ENCODE measurements at places on chromosomes 4 and X. TPM values are rescaled to one million over a fixed set of nuclear protein-coding genes. Genes with fewer than 3 reads are reported as not detected.

DNA sequence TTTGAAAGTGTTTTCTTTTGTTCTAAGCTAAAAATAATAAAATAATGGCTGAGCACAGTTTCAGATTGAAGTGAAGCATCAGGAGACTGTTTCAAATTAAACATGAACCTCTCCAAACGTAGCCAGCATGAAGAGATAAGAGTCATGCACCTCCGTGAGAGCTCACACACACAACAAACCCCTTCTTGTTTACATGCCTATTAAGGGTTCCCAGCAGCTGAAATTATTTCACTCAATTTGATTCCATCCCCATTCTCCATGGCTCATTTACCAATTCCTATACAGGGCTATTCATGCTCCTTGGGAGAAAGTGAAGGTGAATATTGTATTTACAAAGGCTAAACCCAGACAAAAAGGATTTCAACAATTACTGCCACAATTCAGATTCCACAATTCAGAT, 954.1 kb upstream of the INTU start:
- DNase-seq, result no peak

The VSIG1 gene
- 0.56 TPM for total RNA-seq

GRCh38 chr4:143559757-143560147, 46.2 kb downstream of the SMARCA5 start:
- DNase-seq, result no peak

DNA sequence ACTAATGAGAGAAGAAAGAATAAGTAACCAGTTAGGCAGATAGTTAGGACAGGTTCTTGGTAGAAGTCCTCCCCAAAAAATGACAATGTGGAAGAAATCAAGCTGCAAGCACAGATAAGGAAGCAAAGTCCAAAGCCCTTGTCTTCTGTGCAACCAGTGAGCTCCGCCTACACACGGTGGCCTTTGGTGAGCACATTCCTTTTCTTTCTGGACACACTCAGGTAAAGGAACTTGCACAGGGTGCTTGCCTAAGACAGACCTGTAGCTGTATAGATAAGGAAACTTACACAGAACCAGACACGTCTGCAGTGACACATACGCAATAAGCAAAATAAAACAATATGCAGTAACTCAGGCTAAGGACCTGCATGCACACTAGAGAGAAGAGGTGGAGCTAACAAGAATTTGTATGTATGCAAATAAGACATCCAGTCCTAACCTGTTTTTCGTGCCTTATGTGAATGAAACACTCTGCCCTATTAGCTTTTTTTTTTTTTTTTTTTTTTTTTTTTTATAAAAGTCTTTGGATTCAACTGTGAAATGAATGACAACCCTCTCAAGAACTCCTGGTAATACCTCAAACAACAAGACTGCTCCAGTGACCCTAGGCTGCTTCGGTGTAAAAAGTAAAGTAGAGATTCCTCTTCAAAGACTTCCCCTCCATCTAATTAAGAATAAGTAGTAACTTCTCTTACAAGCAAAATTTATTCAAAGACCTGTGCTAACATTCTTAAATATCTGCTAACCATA, 48.8 kb downstream of the UGT2B10 start:
- peak; percentile 6 for DNase-seq

The NAA11 gene
- not detected for total RNA-seq

The MUC7 gene
- not detected for total RNA-seq

The CXorf51A gene
- not detected for total RNA-seq

GRCh38 chr4:56460085-56460484, 7.3 kb upstream of the SRP72 start:
- no peak for DNase-seq

- DNase-seq, result no peak
These were observed 1847.0 kb upstream of the PCDH10 start for GRCh38 chr4:131302108-131302507.

The ELF4 gene
- total RNA-seq, result 23.6 TPM

The UGT2A1 gene
- total RNA-seq, result not detected

DNA sequence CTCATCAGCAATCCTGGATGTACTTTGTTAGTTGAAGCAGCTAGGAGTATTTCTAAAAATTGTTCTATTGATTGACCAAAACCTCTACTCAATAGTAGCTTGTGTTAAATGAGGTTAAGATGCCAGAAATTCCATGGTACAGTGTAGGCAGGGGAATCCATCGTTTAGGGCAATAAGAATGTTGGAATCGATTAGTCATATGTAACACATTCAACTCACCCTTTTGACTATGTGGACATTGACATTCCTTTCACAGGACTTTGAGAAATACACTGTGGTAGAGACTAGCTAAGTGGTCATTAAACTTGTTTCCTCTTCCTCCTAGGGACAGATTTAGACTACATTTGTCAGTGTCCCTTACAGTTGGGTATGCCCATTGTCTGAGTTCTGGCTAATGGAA, 40.2 kb downstream of the KDM5C start:
- no peak for DNase-seq

- DNase-seq, result no peak
These were observed 31.8 kb downstream of the USP11 start for GRCh38 chrX:47264483-47265173.

DNA sequence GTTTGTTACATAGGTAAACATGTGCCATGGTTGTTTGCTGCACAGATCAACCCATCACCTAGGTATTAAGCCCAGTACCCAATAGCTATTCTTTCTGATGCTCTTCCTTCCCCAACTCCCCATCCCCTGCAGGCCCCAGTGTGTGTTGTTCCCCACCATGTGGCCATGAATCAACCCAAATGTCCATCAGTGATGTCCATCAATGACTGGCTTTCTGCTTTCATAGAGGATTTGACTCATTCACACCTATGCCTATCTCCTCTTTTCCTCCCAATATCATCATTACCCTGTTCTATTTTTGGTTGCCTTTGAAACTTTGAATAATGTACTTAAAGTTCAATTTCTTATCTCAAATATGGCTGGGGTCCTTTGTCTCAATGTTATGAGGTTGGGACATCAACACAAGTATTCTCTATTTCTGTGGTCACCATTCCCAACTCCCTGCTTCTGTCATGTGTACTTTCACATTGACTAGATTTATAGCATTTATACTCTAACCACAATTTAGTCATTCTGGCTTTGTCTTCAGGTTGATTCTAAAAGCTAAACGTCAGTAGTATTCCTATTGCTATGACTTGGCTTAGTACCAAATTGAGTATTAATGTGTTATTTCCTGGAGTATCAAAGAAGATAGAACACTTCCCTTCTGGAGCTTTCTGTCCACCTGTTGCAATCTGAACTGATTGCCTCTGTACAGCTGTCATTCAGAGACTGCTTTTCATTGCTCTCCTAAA, 107.2 kb downstream of the TAB3 start:
- no peak for DNase-seq

DNA sequence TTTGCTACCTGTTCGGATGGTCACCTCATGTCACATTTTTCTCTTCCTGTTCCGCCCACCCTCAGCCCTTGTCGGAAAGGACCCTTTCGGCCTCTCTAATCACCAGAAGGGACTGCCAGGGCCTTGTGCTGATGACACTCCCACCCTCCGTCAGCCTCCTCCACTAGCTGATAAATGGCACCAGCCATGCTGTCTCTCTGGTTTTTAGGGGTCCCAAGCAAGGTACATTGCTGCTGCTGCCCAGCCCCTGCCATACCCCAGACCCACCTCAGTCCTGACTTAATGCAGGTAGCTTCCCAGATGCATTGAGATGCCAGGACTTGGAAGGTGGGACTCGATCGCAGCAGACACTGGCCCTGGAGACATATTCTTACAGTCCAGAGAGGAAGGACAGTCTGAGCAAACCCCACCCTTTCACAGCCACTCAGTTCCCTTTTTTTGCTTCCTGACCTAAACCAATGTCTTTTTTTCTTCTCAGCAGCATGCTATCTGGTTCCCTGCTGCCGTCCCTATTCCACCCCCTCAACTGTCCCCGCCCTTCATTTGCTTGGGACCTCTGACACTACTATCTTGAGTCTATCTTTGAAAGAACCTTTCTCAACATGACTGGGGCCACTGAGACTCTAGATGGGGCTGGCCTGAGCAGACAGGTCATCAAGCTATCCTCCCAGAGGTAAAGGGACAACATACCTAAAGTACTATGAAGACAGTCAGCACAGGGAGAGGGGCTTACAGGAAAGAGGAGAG, at the start of gene BTK:
TSS of gene BTK (minus strand) at position 397 of the 747 bp plus-strand sequence. CDS start 10,907 bp downstream, outside the sequence.
- no peak for DNase-seq
